ENCODE measurements at places on chromosomes 2 and 18.
A peak's percentile ranks its signal among the peaks of the same experiment; 100 is the strongest.

GRCh38 chr2:36967236-36967876 is 1.0 kb upstream of the STRN start:
- DNase-seq: no peak

DNA sequence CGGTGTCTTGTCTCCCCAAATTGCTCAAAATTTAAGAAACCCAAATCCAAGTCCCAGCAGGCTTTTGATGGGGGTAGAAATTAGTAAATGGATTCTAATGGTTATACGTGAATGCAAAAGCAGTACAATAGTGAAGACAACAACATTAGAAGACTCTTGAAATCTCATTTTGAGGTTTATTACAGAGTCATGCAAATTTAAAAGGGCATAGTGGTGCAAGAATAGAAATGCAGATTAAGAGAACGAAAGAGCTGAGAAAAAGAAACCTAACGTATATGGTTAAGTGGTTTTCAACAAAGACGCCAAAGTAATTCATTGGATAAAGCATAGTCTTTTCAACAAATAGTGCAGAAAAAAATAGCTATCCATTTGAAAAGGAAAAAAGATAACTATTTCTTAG is 33.2 kb upstream of the CXXC1 start:
- no peak for DNase-seq

GRCh38 chr2:167355821-167356220 is 467.5 kb downstream of the XIRP2 start:
- no peak for DNase-seq

GRCh38 chr2:212005085-212005671 is 533.4 kb downstream of the ERBB4 start:
- no peak for DNase-seq

- DNase-seq: peak; percentile 65
Observed at GRCh38 chr2:112941753-112942653, 31.0 kb downstream of the IL37 start.

GRCh38 chr2:128178650-128179460 is 87.9 kb downstream of the UGGT1 start:
- DNase-seq: peak; percentile 44

- DNase-seq: no peak
Observed at GRCh38 chr2:233063976-233064411, 3.9 kb downstream of the INPP5D start.

- DNase-seq: no peak
Observed at GRCh38 chr18:7562491-7562890, 4.6 kb upstream of the PTPRM start.

GRCh38 chr2:225488743-225489142 is 89.2 kb downstream of the NYAP2 start:
- DNase-seq: no peak

DNA sequence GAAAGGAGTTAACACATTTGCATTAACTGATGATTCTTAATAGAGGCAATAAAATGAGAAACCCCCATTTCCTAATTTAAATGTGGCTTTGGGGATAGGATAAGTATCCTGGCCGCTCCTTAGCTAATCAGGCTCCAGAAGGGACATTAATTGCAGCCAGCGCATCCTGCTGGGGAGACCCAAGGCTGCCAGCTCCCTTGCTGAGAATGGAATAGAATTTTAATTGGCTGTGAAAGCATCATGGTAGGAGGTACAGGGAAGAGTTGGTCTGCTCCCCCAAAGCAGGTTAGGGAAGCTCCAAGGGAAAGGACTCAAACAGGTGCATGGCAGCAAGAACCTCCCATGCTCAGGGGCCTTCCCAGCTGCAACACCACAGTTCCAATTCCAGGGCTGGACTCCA is 71.4 kb downstream of the MARCHF4 start:
- DNase-seq: no peak

DNA sequence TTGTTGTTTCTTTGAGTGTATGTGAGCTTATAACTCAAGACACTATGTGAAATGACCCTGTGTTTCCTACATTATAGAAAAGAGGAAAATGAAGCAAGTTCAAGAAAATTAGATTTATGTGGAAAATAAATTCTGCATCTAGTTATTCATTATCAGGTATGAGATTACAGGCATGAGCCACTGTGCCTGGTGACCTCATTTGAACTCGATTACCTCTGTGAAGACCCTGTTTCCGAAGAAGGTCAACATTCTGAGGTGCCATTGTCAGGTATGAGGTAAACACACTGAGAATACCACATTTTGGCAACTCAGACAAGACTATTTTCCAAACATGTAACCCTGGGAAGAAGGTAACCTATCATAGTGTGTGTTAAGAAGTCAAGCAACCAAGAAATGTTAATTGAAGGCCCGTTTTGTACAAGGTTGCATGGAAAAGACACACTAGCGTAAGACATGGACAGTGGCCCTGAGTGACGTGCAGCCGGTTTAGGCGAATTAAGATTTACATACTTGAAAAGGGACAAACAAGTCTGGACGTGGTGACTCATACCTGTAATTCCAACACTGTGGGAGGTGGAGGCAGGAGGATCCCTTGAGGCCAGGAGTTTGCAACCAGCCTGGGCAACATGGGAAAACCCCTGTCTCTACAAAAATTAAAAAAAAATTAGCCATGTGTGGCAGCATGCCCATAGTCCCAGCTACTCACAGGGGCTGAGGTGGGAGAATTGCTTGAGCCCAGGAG is 186.6 kb downstream of the NEDD4L start:
- no peak for DNase-seq

DNA sequence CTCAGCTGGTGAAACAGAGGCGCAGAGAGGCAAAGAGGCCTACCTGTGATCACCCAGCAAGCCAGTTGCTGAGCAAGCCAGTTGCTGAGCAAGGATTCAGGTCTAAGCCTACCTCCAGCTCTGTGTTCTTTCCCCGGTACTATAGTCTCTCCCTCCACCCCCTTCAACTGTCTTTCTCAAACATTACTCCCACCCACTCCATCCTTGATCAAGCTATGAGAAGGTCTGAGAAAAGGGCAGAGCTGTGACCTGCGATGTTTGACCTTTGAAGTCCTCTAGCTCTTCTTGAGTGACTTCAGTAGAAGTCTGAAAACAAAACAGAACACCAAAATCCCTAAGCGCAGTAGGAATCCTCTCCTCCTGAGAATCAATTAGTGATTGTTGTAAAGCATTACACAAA is 665.2 kb upstream of the ID2 start:
- no peak for DNase-seq

- peak; percentile 32 for DNase-seq
Observed at GRCh38 chr2:168639018-168639417, 163.4 kb upstream of the NOSTRIN start.

DNA sequence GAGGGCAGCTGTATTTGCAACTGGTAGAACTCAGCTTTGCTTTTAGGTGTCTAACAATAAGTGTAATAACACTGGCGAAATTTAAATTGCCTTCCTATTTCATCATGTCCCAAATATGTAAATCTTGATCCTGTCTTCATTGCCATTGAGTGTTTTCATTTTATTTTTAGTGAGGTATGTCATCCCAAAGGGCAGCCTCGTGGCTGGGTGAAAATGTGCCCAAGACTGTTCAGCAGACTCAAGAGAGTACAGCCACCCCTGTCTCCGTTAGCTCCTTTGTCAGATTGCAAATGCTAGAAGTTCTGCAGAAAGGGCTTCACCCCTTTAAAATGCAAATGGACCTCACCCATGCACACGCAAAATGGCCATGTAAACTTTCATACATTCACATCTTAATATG is 278.8 kb downstream of the RND3 start:
- DNase-seq: no peak

- DNase-seq: peak; percentile 84
Observed at GRCh38 chr2:88600038-88600465, 27.2 kb downstream of the EIF2AK3 start.

DNA sequence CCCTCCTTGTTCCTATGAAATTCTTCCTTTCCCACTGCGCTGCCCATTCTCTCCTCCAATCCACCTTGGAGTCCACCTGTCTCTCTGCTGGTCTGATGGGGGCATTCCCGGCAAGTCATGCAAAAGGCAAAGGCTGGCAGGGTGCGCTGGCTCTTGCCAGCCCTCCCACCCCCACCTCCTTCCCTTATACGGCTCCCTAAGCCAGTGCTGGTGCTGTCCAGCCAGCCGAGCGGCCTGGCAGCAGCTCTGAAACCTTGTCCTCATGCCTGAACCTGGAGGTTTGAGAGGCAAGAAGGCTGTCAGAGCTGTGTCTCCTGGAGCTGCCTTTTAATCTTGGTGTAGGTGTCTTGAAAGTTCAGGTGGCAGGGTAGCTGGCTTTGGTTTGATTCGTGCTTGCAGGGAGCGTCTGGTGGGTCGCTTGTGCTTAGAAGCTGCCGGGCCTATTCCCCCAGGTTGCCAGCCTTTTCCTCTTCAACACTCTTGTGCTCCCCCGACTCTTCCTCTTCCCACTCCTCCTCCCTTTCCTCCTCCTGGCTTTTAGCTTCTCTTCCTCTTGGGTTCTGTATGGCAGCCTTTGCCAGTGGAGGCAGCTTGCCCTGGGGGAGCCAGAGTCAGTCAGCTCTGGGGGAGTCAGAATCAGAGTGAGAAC is 748 bp downstream of the LIPG start:
- DNase-seq: no peak

DNA sequence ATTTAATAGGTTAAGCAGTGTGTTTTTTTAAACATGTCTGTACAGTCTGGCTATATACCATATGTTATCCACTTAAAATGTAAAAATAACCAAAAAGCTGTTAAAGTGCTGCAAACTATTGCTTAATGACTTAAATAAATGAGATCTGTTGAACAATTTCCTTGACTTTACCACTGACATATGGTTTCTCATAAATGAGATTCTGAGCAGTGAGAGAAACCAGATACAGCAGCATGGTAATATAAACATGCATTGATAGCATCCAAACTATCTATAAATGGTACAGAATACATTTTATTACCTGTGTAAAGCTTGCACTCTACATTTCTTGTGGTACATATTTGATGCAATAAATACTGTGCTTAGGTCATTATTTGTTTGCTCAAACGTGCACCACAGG is 36.3 kb upstream of the TTC21B start:
- DNase-seq: no peak

DNA sequence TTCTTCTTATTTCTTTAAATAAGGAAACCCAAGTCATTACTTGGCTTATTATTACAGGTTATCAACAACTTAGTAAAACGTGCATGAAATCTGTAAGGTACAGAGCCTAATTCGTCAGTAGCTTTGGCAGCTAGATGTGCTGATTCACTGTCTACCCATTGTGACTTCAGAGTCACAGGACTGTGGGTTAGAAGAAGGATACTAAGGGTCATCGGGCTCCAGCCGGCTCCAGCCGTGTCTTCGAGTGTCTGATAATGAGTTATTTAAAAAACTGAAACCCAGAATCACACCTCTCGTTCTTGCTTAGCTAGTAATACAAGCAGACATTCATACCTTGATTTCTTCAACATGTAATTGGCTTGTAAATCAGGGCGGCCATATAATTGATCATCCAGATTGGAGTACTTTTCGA is 170.5 kb downstream of the FMNL2 start:
- DNase-seq: no peak

- DNase-seq: no peak
Observed at GRCh38 chr2:1736997-1737480, 7.3 kb downstream of the PXDN start.

- no peak for DNase-seq
Observed at GRCh38 chr2:224927646-224928173, 114.6 kb downstream of the DOCK10 start.

DNA sequence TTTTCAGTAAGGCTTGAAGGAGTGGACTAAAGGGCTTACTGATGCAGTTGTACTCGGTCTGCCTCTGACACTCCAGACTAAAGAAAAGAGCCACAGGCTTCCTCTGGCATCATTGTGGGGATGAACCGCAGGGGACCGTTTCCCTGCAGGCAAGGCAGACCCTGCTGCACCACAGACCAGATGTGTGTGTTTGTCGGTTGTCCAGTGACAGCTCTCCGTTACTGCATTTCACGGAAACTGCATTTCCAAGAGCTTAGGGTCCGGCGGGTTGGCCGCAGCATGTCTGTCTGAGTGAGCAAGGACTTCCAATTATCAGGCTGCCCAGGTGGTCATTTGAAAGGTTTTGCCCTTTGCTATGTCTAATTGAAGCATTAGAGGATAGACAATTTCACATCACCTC is 98.1 kb downstream of the FAM210A start:
- DNase-seq: no peak

- DNase-seq: no peak
Observed at GRCh38 chr2:208827549-208828221, 421.1 kb downstream of the PTH2R start.

GRCh38 chr2:219459460-219460311 is 25.0 kb downstream of the SPEG start:
- DNase-seq: no peak

DNA sequence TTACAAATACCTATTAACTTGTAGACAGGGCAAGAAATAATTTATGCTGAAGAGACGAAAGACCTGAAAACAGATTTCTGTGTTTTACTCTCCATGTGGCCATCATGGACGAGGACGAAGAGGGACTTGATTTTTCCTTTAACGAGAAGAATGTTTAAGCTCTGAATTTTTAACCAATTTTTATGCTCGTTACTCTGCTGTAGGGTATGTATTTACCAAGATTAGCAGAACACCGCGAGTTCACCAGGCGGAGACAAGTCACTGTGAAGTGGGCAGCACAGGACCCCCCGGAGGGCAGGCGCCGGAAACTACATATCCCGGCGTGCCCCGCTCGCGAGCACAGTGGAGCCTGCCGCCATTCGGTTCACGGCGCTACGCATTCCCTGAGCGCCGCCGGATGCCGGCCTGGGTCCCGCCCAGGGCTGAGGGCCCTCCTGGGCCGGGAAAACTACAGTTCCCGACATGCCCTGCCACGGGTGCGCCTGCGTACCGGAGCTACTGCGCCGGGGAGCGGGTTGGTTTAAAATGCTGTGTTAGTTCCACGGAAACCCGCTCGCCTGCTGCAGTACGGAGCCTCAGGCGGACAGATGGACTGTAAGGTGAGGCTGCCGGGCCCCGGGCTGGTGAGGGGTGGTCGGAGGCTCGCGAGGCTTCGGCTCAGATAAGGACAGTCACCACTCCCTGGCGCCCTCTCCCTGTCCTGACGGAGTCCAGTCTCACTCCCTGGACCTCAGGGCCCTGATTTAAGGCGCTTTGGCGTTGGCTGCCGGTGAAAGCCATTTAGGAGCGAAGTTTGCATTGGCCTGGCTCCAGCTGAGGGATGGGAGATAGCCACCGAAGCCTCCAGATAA is at the start of gene CCDC150:
Gene CCDC150, plus strand, starts transcription at position 536 of the 851 bp plus-strand sequence. Its CDS starts 52 bp downstream, at position 588.
- peak; percentile 93 for DNase-seq

DNA sequence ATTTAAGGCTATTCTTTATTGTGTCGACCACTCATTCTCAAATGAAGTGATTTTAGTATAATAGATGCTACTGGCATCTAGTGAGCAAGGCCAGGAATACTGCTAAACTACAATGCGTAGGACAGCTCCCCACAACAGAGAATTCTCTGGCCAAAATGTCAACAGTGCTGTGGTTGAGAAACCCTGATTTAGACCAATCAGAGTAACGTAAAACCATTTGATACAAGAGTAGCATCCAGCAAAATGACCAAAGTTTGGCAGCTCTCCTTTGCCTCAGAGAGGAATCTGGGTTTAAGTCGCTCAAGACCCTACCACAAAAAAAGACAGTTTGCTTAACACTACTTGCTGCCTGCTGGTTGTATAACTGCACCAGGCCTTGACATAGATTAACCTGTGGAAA is 37.0 kb upstream of the TTN start:
- no peak for DNase-seq

- no peak for DNase-seq
Observed at GRCh38 chr2:241842067-241842415, 16.7 kb downstream of the PDCD1 start.

GRCh38 chr2:7744827-7745226 is 827.6 kb downstream of the RNF144A start:
- no peak for DNase-seq

GRCh38 chr18:6565815-6566081 is 151.0 kb upstream of the L3MBTL4 start:
- DNase-seq: no peak

All from renal cortex interstitium (tissue), 15 donors.